ENCODE measurements at places on chromosomes 4 and X. TPM values are rescaled to one million over a fixed set of nuclear protein-coding genes. Genes with fewer than 3 reads are reported as not detected.

USP17L24 gene
- total RNA-seq, result not detected

MAGEC3 gene
- total RNA-seq, result 0.16 TPM

UGT8 gene
- total RNA-seq, result 1.6 TPM

TEX13B gene
- total RNA-seq, result not detected

RPS6KA6 gene
- total RNA-seq, result 12.4 TPM

IL3RA gene
- total RNA-seq, result 0.16 TPM

GRCh38 chr4:185167234-185167633 lies 24.2 kb downstream of the SLC25A4 start:
- no peak for DNase-seq

DNA sequence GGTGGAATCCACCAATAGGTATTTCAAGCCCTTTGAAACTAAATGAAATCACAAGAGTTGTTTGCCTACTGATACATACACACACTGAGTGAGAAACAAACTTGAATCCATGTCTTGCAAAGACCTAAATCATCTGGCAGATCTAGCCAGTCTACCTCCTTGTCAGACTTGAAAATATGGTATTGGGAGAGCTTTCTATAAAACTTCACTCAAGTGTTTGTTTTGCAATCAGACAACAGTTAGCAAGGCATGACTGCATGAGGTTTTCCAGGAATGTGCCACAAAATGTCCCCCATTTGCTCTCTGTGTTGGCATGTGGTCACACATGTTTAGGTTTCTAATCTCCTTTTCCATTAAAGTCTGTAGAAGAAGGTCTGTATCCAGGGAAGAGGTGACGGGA lies 52.4 kb downstream of the MAP3K15 start:
- no peak for DNase-seq

DNA sequence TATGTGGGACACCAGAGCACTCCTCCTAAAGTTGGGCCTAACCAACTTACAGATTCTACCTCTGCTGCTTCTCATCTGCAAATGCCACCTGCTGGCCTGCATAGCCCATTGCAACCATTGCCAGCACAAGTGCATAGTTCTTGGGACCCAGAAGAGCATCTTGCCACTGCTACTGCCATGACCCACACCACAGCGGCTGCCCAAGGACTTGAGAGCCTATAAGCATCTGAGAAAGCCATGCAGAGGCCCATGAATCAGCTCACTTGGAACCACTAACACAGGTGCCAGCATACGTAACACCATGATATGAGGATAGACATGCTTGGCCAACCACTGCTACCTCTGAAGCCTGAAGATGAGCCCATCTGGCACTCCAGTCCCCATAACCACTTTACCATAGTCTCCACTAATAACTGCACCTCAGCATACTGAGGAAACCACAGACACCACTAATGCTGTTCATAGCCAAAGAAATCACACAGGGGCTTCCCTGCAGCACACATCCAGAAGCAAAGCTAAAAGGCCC lies 258.1 kb upstream of the AGTR2 start:
- no peak for DNase-seq

GRCh38 chr4:94976371-94977011 lies 218.7 kb downstream of the BMPR1B start:
- DNase-seq, result no peak

GRCh38 chr4:173461170-173461569 lies 62.3 kb upstream of the SCRG1 start:
- DNase-seq, result no peak

GRCh38 chr4:98890702-98891455 lies 38.1 kb downstream of the EIF4E start:
- no peak for DNase-seq

DNA sequence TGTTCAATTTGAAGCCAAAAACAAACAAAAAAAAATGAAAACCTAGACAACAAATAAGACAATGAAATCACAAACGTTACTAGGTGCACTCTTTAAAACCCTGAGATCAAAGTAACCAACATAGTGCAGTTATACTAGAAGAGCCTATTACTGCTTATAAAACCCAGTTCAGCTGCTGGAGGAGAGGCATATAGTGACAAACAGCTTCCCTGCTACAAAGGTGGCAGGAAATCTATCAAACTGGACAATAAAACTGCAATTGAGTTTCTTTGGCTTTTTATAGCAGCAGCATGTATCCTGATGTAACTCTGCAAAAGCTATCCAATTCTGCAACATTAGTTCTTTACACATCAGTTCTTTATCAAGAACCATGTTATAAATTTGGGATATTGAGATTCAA lies 155.6 kb downstream of the LRBA start:
- no peak for DNase-seq

DNA sequence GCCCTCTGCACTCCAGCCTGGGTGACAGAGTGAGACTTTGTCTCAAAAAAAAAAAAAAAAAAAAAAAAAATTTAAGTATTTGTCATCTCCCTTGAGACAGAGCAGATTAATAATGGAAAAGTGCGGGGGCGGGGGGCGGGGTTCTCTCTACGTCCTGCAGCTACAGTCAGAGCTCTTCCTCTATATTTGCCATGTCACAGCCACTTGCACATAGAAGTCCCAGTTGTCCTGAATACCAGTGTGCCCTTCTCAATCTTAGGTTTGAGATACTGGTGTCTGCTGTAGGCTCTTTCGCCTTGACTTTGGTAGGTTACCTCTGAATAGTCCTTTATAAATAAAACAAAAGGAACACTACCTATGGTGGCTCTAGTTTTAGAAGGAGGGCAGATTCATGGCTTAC lies 237.8 kb upstream of the PGRMC2 start:
- DNase-seq, result no peak

GRCh38 chr4:176185051-176185450 lies 10.3 kb downstream of the SPATA4 start:
- DNase-seq, result no peak

- DNase-seq, result no peak
These were observed 11.5 kb downstream of the FBXW7 start for GRCh38 chr4:152524427-152524826.

- no peak for DNase-seq
These were observed 12.8 kb downstream of the AIMP1 start for GRCh38 chr4:106329041-106329618.

DNA sequence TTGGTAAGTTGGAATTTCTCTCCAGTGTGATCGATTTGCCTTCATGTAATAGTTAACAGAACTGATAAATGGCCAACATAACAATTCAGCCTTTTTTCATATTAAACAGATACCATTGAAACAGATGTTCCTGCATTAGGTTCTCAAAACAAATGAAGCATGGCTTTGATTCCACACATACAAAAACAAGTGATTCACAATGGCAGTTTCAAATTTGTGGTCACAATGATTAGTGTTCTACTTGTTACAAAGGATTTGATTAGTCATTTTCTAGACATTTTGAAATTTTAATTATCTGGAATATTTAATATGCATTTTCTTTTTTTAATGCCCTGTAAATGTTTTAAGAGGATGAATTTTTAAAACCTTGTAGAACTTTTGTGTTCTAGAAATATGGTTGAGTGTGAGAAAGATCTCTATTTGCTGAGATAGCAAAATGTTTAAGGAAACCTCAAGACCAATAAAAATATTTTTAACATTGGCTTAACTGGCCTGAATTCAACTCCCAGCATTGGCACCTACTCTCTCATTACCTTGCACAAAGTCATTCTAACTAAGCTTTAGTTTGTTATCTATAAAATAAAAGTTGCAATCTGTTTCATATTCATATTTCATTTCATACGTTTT lies 18.9 kb upstream of the GLRA3 start:
- DNase-seq, result no peak

- DNase-seq, result no peak
These were observed 2.7 kb downstream of the CT55 start for GRCh38 chrX:135168486-135168885.

DNA sequence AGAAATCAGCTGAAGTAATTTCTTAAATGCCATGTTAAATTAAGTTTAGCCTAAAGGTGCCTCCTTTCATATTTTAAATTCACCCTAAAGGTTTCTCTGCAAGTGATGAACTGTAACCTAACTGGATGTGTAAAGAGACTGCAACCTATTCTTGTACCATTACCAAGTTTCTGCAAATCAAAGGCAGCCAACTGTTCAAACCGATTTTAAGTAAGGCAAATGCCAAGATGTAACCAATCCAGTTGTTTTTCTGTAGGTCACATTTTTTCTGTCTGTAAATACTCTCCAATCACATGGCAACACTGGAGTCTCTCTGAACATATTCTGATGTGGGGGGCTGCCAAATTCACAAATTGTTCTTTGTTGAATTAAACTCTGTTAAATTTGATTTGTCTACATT lies 42.4 kb upstream of the FGF2 start:
- DNase-seq, result no peak

DNA sequence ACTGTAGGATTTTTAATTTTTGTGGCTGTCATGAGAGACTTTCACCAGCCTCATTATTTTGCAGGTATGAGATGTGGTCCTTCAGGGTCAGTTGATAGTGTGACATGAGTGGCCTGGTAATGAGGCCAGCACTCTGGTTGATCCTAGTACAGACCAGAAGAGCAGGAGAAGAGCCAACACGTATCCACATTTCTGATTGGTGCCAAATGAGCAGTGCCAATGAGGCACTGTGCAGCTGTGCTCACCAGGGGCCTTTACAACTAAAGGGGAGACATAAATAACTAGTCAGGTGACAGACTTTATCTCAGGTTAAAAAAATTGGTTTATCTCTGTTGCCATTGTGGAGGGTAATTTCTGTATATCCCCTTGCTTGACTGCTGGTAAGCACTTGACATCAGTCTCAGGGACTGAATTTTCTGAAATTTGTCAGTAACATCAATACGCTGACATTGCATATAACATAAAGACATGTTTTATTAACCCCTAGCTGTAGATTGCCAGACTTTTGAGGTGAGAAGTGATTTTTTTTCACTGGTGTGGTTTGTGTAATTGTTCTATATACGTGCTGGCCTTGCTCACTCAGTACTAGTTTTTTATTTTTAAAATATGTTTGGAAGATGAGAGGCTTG lies 101.2 kb downstream of the AFF1 start:
- DNase-seq, result no peak

DNA sequence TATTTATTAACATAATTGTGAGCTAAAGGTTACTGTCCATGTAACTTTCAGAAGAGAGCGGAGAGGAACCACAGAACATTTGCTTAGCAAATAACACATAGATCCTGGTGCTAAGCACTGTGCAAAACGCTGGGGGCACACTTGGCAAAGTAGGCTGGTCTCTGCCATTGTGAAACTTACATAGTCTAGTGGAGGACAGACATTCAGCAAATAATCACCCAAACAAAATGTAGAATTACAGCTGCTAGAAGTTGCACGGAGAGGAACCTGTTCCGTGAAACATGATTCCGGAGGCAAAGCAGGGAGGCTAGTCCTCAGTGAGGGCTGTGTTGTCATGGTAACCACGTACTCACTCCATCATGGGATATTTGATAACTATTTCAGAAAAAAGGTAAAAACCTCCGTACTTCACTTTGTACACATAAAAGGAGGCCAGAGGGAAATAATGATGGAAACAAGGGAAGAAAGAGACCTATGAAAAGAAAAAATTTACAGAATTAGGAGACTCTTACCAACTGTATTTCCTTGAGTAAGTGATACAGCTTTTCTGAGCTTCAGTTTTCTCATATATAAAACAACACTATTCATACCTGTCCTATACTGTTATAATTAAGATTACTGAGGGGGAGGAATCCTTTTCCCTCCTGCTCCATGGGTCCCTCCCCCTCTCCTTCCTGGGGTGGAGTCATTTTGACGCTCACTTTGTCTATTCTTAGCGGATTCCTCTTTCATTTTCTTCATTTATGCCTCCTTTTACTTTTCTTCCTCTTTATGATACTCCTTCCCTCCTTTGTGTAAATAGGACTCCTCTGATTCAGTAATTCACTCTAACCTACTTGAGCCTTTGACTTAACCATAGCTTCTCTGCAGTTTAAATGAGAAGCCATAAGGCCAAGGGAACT lies 825 bp upstream of the RASGEF1B start:
- no peak for DNase-seq

- DNase-seq, result no peak
These were observed 43.1 kb upstream of the FGF2 start for GRCh38 chr4:122783301-122784215.

GRCh38 chr4:86130160-86130933 lies 229.5 kb downstream of the MAPK10 start:
- DNase-seq, result no peak

GRCh38 chr4:149884529-149885181 lies 69.0 kb upstream of the IQCM start:
- DNase-seq, result no peak

GRCh38 chr4:139208404-139208945 lies 31.5 kb upstream of the ELF2 start:
- no peak for DNase-seq
